ENCODE measurements at places on chromosomes 4 and X.

- no peak for DNase-seq
Measured at GRCh38 chr4:14234307-14234706, 606.8 kb upstream of the BOD1L1 start.

DNA sequence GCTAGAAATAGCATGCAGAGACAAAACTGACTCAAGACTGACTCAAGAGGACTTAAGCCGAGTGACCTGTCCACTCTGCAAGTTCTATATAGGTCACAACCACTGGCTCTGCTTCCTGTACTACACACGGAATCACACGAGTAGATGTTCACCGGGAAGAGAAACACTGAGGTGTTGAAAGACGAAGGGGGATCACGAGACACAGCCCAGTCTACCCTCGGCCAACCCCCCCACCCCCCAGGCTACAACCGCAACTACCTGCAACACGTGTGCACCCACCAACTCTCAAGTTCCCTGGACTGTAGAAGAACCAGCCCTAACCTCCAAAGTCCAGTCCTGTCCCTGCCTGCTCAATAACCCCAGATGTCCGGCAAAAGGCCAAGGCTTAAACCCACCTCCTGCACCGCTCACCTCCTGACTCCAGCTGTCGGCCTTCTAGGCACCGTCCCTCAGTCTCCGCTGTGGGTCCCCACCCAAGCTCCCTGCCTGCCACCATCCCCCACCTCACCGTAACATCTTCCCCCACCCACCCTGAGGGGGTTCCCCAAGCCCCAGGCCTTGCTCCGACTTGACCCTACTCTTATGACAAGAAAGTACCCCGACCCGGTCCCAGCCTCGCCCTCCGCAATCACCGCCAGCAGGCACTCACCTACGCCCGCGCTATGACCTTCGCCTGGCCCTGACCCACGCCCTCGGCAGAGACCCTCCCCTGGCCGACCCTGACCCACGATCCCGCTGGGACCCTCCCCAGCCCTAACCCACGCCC, 739 bp downstream of the GAK start:
- DNase-seq, result no peak

DNA sequence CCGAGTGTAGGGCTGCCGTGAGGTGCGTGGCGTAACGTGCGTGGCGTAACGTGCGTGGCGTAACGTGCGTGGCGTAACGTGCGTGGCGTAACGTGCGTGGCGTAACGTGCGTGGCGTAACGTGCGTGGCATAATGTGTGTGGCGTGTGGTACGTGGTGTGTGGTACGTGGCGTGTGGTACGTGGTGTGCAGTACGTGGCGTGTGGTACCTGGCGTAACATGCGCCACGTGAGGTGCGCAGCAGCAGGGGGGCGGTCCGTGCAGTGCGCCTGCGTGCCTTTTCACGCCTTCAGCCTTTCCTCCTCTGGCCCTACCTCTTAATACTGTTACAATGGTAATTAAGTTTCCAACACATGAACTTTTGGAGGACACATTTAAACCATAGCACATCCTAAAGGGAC, at the start of gene TFDP3:
Gene TFDP3 (minus strand): TSS at position 26 of the 400 bp plus-strand sequence. CDS start 95 bp downstream, outside the sequence.
- no peak for DNase-seq

- no peak for DNase-seq
Measured at GRCh38 chrX:41857670-41858069, 65.7 kb downstream of the CASK start.

GRCh38 chr4:185534866-185535611, at the start of gene PDLIM3:
PDLIM3 (minus strand) TSS chr4:185535507; CDS start chr4:185535434, 73 bp downstream.
- DNase-seq, result peak; percentile 50

DNA sequence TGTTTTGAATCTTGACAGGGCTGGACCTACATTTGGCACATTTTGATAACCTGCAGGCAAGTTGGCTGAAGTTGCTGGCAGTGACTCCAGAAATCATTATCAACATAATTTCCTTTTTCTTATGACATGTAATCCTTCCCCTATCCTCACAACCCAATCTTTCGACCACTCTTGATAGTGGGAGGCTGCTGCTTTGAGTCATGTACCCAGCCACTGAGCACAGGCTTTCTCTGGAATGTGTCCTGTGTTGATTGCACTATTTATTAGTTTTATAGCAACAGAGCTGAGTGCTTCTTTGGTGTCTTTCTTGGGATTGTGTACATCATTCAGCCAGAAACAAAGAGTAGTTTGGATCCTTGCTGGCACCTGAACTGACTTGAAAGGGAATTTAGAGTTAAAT, 183.1 kb upstream of the LEF1 start:
- DNase-seq, result no peak

- no peak for DNase-seq
Measured at GRCh38 chrX:129638917-129639316, 15.8 kb downstream of the APLN start.

- no peak for DNase-seq
Measured at GRCh38 chr4:1511441-1512041, 105.3 kb upstream of the NKX1-1 start.

- no peak for DNase-seq
Measured at GRCh38 chrX:99117011-99117410, 1293.1 kb downstream of the PCDH19 start.

Data from left lobe of liver (tissue), 2 donors.